ENCODE measurements at places on chromosomes 5 and 9. TPM values are rescaled to one million over a fixed set of nuclear protein-coding genes. Genes with fewer than 3 reads are reported as not detected.

DNA sequence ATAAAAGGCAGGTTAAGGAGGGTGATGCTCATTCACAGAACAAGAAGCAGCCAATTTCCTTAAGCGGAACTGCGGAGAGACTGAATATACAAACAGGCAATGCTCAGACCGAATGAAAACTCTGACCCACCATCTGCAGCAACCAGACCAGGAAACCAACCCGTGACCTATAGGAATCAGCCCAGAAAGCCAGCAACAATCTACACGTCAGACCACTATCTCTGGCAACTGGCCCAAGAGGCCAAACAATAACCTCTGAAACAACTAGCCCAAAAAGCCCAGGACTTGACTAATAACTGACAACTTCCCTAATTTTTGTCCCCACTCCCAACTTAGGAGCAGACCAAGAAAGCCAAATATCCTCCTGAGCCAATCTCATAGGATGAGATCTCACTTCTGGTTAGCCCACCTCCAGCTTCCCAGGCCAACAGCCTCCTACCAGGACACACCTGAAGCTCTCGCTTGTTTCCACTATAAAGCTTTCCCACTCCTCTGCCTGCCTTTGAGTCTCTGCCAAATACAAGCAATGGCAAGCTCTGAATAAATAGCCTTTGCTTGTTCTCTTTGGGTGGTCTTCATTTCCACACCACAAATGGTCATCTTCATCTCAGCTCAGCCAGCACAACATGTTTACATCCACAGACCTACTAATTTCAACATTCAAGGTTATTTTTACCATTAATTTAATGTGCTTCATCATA is 168.5 kb downstream of the HSD17B3 start:
- no peak for DNase-seq

The TMEM250 gene
- 38.2 TPM for total RNA-seq

The WHRN gene
- total RNA-seq: 1.4 TPM

The ALDH1A1 gene
- 104 TPM for total RNA-seq

DNA sequence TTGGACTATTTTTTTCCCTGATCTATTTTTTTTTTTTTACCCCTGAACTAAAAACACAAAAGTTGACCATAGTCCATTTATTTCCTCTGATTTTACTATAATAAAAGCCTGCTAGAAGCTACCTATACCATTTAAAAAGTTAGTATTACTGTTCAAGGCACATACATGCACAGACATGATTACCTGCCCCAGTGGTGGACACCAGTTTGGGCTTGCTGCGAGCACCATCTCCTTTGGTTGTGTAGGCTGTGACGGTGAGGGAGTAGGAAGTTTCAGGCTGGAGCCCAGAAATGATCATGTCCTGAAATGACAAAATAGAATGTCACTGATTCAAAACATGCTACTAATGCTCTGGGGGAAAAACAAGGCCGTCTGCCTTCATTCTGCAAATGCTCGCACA is 693.1 kb upstream of the DMAC1 start:
- no peak for DNase-seq

GRCh38 chr5:164376843-164377242 is 871.4 kb downstream of the MAT2B start:
- DNase-seq: no peak

GRCh38 chr9:114844766-114845165 is 38.9 kb upstream of the TNFSF15 start:
- no peak for DNase-seq

DNA sequence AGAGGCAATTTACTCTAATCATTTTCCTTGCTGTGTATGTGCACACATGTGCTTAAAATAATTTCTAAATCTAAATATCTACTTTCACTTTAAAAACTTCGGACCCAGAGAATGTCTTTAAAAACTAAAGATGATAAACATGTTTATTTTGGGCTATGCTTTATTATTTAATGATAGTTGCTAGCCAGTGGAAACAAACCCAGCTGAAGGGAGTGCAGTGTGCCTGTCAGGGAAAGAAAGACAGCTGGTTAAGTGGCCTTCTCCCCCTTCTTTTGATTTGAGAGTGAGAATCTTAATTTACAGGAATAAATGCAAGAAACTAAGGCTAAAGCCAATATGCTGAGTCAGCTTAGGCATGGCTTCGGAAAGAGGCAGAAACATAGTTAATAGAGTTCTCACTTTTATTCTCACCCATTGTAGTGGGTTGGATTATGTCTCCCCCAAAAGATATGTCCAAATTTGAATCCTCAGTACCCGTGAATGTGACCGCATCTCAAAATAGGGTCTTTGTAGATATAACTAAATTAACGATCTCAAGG is 111.4 kb downstream of the DCP2 start:
- no peak for DNase-seq

The SH3RF2 gene
- total RNA-seq: 49.4 TPM

The RELL2 gene
- 13.6 TPM for total RNA-seq

- DNase-seq: no peak
These were observed 79.8 kb upstream of the CAST start for GRCh38 chr5:96582343-96582742.

- no peak for DNase-seq
These were observed 18.3 kb downstream of the UGCG start for GRCh38 chr9:111914749-111915424.

GRCh38 chr5:95810305-95811125 is 12.0 kb downstream of the GLRX start:
- DNase-seq: no peak

The CCDC152 gene
- not detected for total RNA-seq

DNA sequence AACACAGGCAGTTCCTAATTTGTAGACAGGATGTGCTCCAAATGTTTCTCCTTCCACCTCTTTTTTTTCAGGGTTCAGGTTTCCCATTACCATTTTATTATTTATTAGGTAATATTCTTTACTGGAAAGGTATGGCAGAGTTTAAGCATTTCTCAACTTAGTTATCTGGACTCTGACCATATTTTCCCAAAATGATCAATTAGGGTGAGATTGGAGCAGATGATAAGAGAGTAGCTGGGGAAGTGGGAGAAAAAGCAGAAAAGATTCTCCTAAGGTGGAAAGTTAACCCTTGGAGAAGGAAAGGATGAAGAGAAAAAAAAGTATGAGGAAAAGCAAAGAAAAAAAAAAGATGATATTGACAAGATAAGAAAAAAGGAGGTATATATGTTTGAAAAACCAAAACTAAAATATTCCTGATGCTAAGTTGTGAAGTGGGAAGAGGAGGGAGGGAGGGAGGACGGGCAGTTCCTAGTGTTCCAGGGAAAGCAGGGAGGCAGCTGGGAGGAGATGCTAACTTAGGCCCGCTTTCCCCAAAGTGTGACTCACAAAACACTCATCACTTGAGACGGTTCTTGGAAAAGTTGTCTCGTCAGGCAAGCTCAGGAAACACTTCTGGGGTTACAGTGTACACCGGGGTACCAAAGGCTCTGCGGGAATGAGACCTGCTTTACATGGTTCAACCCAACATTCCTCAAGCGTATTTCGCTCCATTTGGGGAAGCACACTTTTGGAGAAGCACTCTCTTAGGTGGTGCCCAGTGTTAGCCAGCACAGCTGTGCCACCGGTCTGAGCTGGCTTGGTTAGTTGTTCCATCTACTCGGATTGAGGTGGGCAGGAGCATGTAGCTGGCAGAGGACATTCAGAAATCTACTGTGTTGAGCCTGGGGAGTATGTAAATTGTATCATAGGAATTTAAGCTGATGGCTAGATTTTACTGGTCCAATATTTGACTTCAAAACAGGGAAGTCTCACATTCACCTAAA is 35.1 kb downstream of the B4GALT1 start:
- DNase-seq: no peak

The FGD3 gene
- total RNA-seq: 25.7 TPM

The MSX2 gene
- 64.4 TPM for total RNA-seq

- no peak for DNase-seq
These were observed 78.3 kb upstream of the RNU6ATAC start for GRCh38 chr9:134242706-134243105.

GRCh38 chr9:88974641-88975040 is 16.6 kb upstream of the S1PR3 start:
- DNase-seq: no peak

DNA sequence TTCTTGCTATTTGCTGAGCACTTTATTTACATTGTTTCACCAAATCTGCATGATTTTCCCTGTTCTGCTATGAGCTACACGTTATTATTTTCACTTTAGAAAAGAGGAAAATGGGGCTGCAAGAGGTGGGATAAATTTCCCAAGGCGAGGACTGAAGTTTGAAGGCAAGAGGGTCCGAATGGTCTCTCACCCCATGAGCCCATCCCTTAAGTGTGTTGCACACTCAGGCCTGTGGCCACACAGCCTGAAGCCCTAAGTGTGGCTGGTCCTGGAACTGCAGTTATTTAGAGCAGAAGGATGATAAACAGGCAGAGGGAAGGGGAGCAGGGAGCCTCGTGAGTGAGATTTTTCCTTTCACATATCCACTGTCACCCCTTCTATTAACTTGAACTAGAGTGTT is 7.8 kb downstream of the PDE8B start:
- no peak for DNase-seq

The MYORG gene
- total RNA-seq: 37.3 TPM

Measured in Caco-2 (cell line).